Urothelium cell line (cell line): ENCODE measurements at places on chromosomes 6 and 20.
A peak's percentile ranks its signal among the peaks of the same experiment; 100 is the strongest.

GRCh38 chr6:137157601-137158000 lies 15.8 kb downstream of the IL22RA2 start:
- DNase-seq = no peak

- DNase-seq = no peak
Measured at GRCh38 chr6:28751514-28751913, 172.3 kb downstream of the TRIM27 start.

DNA sequence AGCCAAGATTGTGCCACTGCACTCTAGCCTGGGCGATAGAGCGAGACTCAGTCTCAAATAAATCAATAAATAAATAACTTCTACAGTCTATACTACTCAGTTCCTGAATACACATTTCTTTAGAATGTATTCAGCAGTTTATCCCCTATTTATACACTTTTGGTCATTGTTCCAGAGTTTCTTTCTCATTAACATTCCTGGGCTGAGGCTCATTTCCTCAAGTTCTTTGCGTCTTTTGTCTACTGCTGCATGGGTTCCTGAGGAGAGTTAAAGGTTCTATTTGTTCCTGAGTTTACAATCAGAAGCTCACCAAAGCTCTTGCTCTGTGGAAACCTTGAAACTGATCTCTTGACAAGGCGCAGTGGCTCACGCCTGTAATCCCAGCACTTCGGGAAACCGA lies 37.7 kb upstream of the SASH1 start:
- DNase-seq = no peak

GRCh38 chr6:63565727-63566596 lies 6.3 kb upstream of the LOC128125822 start:
- DNase-seq = no peak

DNA sequence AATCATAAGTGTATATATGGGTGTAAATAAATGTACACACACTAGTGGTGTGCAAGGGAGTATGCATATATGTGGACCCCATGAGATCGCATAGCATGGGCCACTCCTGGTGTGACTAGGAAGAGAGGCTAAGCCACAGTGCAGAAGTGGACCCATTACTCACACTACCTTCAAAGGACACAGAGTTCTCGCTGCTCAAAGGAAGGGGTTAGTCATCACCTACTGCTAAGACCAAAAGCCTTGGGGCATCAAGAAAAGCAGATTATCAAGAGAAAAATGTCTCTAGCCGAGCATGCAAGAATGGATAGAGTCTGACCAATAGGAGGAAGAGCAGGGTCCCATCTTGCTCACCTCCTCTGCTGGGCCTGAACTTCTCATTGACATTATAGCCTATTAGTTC lies 195.5 kb downstream of the MAFB start:
- DNase-seq = no peak

- no peak for DNase-seq
Measured at GRCh38 chr6:53889365-53889764, 94.6 kb downstream of the LRRC1 start.

- DNase-seq = no peak
Measured at GRCh38 chr20:57071283-57071731, 195.1 kb downstream of the BMP7 start.

GRCh38 chr6:104414723-104415122 lies 445.0 kb downstream of the HACE1 start:
- DNase-seq = no peak

GRCh38 chr6:24431045-24431451 lies 28.3 kb downstream of the MRS2 start:
- peak; percentile 35 for DNase-seq

- DNase-seq = peak; percentile 84
Measured at GRCh38 chr20:17747431-17747846, 47.7 kb downstream of the BANF2 start.

DNA sequence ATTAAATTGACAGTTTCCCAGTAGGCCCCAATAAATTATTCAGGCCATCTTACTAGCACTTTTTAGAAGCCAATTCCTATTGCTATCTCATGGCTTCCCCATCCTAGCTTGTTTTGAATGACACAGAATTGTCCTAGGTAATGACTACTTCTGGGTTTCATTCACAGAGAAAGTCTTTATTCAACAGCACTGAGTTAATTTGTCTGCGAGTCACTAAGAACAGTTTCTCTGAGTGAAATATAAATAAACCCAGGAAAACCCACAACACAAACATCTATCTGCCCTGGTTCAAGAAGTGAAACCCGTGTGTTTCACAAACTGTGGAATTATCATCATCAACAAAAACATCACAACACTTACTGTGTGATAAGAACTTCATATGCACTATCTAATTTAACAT lies 1366.8 kb downstream of the EPHA7 start:
- DNase-seq = no peak
